Stromal cell of bone marrow (primary cell): ENCODE measurements at places on chromosomes 13 and 19.
A peak's percentile ranks its signal among the peaks of the same experiment; 100 is the strongest.

- DNase-seq = no peak
Measured at GRCh38 chr13:85586422-85586831, 212.8 kb downstream of the SLITRK6 start.

DNA sequence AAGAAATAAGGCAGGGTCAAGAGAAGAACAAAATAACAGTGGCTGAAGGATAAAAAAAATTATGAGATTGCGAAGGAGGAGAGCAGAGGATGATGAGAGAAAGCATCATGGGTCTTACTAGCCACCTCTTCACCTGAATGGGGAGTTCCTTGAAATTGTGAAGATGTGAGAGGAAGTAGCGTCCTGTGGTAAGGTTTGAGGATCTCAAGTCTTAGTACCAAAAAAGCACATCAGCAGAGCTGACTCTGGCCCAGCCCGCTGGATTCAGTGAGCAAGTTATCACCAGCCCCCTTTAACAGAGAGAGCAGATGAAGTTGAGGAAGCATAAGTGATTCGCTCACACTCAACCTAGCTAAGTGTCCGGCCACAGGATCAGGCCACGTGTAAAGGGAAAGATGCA lies 61.8 kb downstream of the RXFP2 start:
- DNase-seq = no peak

GRCh38 chr13:49452725-49453457 lies 8.8 kb downstream of the SETDB2 start:
- no peak for DNase-seq

DNA sequence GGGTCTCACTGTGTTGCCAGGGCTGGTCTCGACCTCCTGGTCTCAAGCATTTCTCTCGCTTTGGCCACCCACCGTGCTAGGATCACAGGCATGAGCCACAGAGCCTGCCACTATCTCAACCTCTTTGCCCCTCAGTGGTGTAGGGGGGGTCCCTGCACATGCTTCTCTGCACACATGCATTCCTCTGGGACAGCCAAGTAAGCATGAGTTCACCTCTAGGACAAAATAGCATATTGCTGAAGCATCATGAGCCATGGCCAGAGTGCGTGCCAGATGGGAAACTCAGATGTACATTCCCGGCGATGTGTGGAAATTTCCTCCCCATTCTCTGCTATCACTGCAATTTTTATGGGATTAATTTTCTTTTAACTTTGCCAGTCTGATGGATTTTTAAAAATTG lies 23.1 kb downstream of the CHAF1A start:
- DNase-seq = peak; percentile 57

GRCh38 chr13:75550159-75550567 lies 572 bp downstream of the UCHL3 start:
- DNase-seq = peak; percentile 41
